ENCODE measurements at places on chromosomes 7 and 10. TPM values are rescaled to one million over a fixed set of nuclear protein-coding genes. Genes with fewer than 3 reads are reported as not detected.

DNA sequence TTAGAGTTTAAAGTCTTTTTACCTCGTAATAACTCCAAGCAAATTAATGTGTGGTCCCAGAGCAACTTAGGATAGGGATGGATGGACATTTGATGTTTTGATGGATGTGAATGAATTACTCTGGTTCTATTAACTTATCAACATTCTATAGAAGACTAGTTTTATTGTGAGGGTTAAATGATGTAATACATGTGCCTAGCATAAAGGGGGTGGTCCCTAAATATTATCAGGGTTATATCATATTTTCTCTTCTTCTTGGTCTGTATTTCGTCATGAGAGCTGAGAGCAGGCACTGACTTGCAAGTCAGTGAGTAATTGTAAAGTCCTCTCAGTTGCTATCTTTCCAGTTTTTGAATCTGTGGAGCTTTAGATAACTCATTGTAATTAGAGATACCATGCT is 219.3 kb downstream of the GATA3 start:
- DNase-seq: no peak

GRCh38 chr10:110006358-110007160 is 1.2 kb upstream of the ADD3 start:
- DNase-seq: no peak

DNA sequence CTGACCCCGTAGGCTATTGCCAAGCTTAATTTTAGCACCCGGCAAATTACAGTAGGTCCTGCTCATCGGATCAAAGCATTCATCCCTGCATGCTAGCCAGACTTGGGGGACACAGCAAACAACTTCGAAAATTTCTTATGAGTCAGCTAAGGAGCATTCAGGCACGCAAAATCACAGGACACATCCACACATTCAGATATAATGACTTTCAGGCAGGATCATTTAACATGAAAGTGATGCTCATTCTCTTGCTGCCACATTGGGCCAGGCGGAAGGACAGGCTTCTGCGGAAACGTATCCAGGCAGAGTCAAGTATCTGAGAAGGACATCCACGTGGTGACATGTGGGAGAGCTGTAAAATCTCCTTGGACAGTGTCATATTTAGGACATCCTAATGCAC is 474.0 kb upstream of the NRP1 start:
- no peak for DNase-seq

- DNase-seq: no peak
Observed at GRCh38 chr10:66940965-66941364, 15.1 kb downstream of the LRRTM3 start.

Gene NRG3
- total RNA-seq: 8.9 TPM

Gene HECW1
- total RNA-seq: not detected

DNA sequence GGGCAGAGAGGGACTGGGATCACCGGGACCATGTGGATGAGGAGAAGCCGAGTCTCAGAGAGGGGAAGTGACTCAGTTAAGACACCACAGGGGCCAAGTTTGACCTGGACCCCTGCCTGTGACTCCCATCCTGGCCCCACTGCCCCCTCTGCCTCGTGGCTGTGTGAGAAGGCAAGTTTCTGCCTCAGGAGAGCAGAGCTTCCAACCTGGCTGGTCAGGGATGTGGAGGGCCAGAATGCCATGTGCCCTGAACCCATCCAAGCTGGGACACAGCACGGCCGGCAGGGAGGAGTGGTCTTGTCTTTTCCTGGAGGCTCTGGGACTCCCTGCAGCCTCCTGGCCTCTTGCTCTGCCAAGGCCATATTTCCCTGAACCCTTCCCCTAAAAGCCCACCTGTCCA is 19.5 kb downstream of the WDFY4 start:
- DNase-seq: no peak

Gene CPA2
- total RNA-seq: not detected

Gene PIP
- total RNA-seq: not detected

- DNase-seq: no peak
Observed at GRCh38 chr10:48938281-48938680, 1.4 kb downstream of the LRRC18 start.

GRCh38 chr10:31635009-31635408 is 293.6 kb downstream of the ARHGAP12 start:
- no peak for DNase-seq

Gene RADIL
- 3.4 TPM for total RNA-seq

Gene CALHM1
- not detected for total RNA-seq

DNA sequence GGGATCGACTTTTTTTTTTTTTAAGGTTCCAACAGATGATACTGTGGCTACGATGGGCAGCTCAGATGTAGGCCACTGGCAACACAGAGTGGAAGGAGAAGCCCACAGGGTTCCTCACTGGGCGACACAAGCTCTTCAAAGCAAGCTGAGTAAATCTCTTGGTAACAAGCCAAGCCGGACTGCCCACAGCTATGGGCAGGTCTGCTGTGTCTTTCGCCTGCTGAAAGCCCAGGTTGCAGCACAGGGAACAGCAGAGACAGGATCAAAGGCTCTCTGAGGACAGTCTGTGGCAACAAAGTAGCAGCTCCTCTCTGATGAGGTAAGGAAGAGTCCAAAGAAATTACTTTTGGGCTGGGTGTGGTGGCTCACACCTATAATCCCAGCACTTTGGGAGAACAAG is 83.6 kb downstream of the KCNMA1 start:
- DNase-seq: no peak

Gene OR9A4
- total RNA-seq: not detected

Gene MOSPD3
- 21.2 TPM for total RNA-seq

Gene PRLHR
- total RNA-seq: not detected

DNA sequence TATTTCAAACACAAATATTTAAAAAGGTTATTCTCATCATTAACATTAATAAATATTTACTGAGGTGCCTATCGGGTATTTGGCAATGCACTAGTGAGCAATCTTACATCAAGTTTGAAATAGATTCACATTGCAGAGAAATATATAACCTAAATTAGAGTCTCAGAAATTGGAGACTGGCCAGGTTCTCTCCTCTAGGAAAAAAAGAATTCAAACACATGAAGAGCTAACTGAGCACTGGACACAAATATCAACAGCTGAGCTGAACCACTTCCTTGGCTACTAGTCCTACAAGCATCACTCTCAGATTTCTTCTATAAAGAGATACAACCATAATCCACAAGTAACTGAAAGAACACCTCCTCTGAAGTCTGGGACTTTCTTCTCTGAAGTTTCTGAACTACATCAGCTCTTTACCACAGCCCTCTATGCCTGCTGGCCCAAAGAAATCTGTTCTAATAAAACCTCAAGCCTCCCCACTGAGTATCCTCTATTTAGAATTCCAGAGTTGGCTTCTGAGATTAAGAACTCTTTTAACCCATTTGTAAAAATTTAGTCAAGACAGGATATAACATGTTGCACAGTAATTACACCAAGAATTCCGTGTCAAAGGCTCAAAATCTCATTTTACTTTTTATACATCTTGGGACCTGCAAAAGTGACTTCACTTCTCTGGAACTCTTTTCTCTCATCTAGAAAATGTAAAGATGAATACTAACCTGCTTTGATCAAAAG is 45.2 kb downstream of the MTERF1 start:
- DNase-seq: no peak

GRCh38 chr10:34249634-34250033 is 565.5 kb downstream of the PARD3 start:
- no peak for DNase-seq

DNA sequence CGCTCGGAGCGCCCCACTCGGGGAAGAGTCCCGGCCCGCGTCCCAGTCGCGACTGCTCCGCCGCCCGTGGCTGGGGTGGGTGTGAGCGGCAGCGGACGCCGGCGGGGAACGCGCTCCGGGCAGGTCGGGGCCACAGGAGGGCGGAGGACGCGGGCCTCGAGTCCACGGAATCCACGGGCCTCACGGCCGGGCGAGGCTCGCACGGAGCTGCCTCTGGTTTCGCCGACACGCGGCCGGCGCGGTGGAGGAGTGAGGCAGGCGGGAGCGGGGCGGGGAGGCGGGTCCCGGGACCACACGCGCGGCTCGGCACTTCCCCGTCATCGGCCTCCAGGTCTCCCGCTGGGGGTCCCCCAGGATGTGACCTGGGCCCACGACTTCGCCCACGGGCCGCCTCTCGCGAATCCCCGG is 533 bp upstream of the NKX6-2 start:
- no peak for DNase-seq

Gene KCP
- not detected for total RNA-seq

- no peak for DNase-seq
Observed at GRCh38 chr10:131125511-131126225, 185.9 kb downstream of the TCERG1L start.

- peak; percentile 18 for DNase-seq
Observed at GRCh38 chr7:138097064-138097741, 20.9 kb downstream of the AKR1D1 start.

Gene HOGA1
- 0.12 TPM for total RNA-seq

- DNase-seq: no peak
Observed at GRCh38 chr7:151904270-151904669, 27.4 kb upstream of the PRKAG2 start.

GRCh38 chr10:107072028-107072427 is 92.5 kb downstream of the SORCS1 start:
- no peak for DNase-seq

Gene AKR1D1
- total RNA-seq: not detected

DNA sequence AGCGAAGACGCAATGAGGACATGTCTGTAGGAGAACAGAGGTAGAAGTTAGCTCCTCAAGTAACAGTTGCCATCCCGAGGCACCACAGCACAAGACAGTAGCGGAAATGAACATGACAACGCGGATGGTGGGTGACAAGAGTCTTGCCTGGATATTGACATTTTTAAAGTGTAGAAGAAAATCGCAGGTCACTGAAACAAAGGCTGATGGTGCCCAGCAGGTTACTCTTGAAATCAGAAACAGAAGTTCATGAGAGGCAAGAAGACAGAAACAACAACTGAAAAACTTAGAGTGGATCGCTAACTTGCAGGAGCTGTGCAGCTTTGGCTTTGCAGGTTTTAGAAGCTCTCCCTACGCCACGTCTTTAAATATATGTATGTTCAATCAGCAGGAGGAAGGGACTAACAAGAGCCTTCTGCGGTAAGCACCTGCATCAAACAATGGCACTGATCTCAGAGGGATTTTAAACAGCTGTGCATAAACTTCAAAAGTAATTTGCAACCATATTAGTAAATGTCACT is 1.8 kb downstream of the PRKCQ start:
- DNase-seq: no peak

DNA sequence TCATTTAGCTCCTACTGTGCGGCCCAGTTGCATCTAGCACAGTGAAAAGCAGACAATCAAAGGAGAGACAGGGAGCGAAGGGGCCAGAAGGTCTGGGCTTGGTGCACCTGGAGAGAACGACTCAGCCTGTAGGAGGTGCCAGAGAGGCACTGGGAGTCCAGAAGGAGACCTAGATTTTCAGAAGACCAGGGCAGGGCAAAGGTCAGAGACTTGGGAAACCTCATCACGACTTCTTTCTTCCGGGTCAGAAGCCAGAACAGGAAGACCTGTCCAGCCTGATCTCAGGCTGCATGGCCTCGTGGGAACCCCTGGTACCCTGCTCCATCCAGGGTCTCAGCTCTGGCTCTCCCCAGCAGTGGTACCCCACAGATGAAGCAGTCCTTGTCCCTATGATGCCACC is 5.2 kb downstream of the AGAP3 start:
- DNase-seq: no peak

Gene CNPY1
- total RNA-seq: not detected
